ENCODE measurements at places on chromosomes 4 and X. TPM values are rescaled to one million over a fixed set of nuclear protein-coding genes. Genes with fewer than 3 reads are reported as not detected.

DNA sequence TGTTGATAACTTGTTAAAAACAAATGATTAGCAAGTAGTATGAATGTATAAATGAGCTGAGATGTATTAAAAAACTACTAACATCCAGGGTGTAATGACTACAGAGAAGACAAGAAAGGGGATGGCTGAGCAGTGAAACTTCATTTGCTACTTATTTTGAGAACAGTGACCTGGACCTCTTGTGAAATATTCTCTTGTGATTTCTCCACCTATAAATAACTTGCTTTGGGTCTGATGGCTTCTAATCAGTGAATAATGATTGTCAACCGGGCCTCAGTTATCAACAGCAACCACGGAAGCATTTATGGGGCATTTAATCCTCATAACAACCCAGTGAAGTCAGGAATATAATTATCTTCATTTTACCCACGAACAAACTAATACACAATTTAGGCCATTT lies 154.2 kb upstream of the HAND2 start:
- DNase-seq = no peak

- DNase-seq = no peak
These were observed 1.4 kb downstream of the HGFAC start for GRCh38 chr4:3442959-3443749.

GRCh38 chr4:110617646-110618580 lies 5.0 kb downstream of the PITX2 start:
- peak; percentile 20 for DNase-seq

The BGN gene
- 217 TPM for polyA plus RNA-seq

- no peak for DNase-seq
These were observed 80.6 kb upstream of the ENPP6 start for GRCh38 chr4:184298254-184298653.

DNA sequence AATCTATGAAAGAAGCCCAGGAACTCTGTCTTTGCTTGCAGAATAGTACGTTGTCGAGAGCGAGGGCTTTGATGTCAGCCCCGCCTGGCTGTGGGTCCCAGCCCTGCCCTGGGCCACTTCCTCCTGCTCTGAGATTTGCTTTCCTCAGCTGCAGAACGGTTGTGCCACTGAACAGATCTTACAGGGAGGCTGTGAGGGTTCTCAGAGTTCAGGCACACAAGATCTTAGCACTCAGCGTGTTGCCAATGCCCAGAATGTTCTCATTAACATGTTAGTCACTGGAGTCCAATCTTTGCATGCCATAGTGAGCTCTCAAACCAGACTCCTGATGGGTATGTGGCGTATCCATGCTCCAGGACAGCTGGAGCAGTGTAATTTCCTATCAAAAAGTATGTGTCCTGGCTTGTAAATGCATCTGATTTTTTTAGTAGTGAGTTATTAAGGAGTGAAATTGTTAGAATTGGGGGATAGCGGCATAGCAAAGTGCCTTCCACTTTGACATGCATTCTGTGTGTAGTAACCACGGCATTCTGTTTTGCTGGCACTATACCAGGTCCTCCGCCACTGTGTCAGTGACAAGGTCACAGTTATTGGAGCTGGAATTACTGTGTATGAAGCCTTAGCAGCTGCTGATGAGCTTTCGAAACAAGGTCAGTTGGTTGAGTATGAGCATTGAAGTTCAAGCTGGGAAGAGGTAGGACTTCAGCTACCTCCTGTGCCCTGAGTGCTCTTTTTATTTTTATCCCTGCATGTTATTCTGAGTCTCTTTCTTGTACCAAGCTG lies 31.6 kb downstream of the TKTL1 start:
- no peak for DNase-seq

Data from right renal pelvis (tissue), 4 donors.